COLO829 (cell line): ENCODE measurements at places on chromosomes 5 and 9.

DNA sequence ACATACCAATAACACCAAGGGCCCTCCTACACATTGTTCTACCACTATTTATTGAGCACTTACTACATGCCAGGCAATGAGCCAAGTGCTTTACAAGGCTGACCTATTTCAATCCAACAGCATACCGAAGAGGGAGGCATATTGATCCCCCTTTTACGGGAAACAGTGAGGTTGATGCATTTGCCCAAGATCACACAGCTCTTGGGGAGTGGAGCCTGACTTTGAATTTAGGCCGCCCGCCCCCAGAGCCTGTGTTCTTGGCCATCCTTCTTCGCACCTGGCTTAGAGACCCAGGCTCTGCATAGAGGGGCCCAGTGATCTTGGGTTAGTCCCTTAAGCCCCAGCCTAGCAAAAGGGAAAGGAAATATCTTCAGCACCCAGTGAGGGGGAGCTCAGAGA is 158.1 kb upstream of the IER5L start:
- no peak for DNase-seq

DNA sequence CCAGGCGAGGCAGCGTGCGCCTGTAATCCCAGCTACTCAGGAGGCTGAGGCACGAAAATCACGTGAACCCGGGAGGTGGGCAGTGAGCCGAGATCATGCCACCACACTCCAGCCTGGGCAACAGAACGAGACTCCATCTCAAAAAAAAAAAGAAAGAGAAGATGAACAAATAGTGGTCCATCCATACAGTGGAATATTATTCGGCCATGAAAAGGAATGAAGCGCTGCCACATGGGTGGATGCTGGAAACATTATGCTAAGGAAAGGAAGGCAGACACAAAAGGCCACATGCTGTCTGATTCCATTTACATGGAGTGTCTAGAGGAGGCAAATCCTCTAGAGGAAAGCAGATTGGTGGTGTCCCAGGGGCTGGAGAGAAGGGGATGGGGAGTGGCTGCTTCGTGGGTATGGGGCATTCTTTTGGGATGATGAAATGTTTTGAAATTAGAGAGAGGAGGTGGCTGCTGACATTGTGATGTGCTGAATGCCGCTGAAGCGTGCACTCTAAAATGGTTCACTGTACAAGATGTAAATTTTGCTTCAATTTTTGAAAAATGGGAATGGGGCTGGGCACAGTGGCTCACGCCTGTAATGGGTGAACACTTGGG is 17.0 kb downstream of the PLPP7 start:
- DNase-seq = no peak

DNA sequence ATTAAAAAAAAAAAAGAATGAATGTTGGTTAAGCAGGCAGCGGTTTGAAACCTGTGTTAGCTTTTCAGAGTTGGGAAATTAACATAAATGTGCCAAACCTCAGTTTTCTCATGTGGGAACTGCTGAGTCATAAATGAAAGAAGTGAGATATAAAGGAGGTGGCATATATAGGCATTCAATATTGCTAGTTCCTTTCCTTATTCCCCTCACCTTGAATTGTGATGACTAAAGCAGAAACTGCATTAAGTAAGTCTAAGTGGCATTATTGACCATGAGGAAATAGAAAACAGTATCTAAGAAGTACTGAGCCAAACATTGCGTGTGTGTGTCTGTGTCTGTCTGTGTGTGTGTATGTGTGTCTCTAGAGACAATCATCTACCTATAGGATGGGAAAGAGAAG is 691.2 kb downstream of the TLR4 start:
- DNase-seq = no peak

DNA sequence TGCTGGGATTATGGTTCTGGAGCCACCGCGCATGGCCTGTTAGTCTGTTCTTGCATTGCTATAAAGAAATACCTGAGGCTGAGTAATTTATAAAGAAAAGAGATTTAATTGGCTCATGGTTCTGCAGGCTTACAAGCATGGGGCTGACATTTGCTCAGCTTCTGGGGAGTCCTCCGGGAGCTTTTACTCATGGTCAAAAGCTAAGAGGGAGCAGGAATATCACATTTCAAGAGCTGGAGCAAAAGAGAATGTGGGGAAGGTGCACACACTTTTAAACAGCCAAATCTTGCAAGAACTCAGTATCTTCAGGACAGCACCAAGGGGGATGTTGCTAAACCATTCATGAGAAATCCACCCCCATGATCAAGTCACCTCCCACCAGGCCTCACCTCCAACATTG is 12.1 kb downstream of the JAK2 start:
- no peak for DNase-seq

GRCh38 chr9:117927354-117927753 is 223.2 kb downstream of the TLR4 start:
- no peak for DNase-seq

GRCh38 chr9:81737871-81738507 is 48.6 kb upstream of the TLE1 start:
- peak; percentile 64 for DNase-seq

DNA sequence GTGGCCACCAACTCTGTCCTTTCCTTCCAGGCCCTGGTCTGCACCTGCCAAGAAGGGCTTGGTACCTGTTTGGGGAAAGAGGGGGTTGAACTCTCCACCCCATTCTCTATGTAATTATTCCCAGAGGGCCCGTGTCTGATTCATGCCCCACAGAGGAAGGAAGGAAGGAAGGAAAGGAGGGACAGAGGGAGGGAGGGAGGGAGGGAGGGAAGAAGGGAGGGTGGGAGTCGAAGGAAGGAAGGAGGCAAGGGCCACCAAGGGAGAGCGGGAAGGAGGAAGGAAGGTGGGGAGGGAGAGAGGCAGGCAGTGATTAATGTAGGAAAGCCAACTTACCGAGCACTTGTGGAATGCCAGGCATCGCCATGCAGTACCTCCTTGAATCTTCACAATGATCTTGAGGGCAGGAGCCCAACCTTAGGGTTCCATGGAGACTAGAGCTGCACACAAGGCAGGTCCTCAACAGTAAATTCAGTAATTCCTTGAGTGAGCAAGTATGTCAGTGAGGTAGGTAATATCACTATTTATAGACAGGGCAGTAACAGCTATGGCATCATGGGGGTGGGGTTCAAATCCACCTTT is 75.8 kb downstream of the FGF18 start:
- DNase-seq = no peak

- no peak for DNase-seq
Observed at GRCh38 chr5:169265888-169266287, 35.1 kb downstream of the SLIT3 start.
